ENCODE measurements at places on chromosomes 7 and 10.
A peak's percentile ranks its signal among the peaks of the same experiment; 100 is the strongest.

GRCh38 chr7:10703059-10703458 lies 270.6 kb upstream of the PHF14 start:
- no peak for DNase-seq

GRCh38 chr10:6023661-6024333 lies 38.4 kb downstream of the IL2RA start:
- DNase-seq, result no peak

DNA sequence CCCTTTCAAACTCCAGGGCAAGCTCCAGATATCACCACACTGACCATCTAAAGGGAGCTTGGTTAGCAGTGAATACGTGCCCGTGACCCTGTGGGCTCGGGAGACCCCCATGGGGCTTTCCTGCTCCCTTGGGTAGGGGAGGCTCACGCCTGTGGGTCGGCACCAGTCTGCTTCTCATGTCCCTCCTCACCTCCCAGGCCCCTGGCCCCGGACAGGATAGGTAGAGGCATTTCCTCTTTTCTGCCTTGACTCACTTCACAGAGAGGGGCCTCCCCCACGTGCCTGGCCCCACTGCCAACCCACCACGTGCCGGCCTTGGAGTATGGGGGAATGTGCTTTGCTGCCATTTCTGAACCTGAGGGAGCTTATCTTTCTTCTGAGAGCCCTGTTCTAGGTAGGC lies 131.3 kb upstream of the FAM20C start:
- no peak for DNase-seq

DNA sequence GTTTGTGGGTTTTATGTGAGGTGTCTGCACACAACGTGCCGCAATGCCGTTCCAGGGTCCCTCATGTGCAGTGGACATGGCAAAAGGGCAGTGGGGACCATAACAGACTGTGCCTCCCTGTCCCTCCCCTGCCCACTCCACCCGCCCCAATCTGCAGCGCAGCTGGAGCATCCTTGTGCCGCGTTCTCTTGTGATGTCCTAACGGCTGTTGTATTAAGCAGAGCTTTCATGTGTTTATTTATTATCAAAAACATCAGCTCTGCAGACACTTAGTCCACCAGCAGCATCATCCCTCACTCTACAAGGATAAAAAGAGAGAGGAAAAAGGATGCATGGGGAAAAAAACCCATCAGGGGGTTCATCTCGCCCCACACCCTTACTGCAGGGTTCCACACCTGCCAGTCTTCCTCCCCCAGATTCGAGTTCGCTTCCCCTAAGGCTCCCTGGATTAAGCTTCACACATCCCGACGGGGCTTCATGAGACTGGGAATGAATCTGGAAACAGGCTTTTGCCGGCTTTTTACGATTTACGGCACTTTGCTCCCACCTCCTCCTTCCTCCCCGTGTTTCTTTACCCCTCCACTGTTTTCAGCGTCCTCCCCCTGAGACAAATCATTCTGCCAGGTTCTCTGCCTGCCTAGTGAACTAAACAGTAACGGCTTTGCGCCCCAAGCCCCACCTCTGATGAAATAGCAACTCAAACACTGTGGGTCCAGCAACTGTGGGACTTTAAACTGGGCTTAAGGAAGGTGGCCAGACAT lies 301.4 kb downstream of the CAMK1D start:
- no peak for DNase-seq

DNA sequence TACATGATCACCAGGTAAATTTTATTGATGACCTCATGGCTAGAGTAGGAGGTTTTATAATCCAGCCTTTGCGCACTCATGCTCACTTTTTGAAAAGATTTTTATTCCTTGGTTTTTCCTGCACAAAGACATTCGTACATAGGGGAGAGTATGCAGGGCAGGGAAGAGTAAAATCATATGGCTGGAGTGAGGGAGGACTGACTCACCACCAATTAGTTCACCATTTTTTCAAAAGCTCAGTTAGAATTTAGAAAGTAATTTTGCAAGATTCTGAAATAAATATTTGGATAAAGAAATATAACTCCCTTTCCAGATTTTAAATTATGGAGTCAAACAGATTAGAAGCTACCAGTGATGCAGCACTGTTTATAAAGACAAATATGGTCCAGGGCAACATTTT lies 111.9 kb downstream of the SEMA3D start:
- no peak for DNase-seq

DNA sequence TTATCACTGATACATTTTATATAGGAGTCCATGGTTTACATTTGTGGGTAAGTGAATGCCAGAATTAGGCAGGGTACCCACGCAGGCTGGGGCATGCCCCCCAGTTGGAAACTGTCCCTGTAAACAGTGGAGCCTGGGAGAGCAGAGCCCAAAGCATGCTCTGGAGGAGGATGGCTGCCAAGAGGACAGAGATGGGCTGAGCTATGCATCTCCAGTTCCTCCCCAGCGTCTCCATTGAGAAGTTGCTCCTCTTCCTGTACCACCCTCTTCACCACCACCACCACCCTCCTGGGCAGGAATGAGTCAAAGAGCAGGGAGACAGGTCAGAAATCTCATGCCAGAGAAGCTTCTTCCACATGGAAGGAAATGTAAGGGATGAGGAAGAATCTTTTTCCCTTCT lies 67.7 kb upstream of the KMT2E start:
- no peak for DNase-seq

- DNase-seq, result no peak
These were observed 60.2 kb upstream of the PODXL start for GRCh38 chr7:131616487-131617200.

DNA sequence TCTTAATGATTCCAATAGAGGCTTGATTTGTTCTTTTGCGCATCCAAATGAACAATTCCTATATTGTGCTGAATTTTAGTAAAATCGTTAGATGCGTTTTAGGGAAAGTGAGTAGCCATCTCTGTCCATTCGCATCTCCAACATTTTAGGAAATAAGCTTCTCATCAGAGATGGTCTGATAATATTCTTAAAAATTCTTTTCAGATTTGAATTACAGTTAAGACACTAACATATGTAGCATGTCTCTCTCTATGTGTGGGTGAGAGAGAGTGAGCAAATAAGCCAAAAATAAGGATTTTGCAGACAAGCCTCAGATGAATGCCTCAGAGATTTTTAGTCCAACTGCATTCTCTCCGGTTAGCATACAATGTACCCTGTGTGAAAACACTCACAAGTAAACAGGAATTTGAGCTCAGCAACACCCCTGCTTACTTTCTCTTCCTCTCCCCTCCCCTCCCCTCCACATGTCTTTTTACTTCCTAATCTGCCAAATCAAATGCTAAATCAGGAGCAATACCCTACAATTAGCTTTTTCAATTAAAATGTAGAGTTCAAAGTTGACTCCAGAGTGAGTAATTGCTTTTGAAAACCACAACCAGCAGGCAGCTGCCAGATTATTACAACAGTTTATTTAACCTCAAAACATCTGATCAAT lies 354.4 kb downstream of the CRPPA start:
- no peak for DNase-seq

DNA sequence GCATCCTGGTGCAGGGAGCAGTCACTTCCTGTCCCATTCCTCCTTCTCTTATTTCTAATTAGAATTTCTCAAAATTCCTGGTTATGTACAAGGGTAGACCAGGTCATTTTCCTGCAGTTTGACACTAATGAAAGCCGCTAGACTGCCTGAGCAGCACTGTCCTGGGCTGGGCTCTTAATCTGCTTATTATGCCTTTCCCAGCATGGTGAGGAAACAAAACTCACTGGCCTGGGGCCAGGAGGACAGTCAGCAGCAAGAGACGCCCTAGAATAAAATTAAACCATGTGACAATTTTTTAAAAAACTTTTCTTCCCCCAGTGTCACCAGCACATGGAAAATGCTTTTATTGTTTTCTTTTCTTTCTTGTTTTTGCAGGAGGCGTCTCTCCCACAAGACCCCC lies 647.5 kb downstream of the TYW1 start:
- DNase-seq, result no peak

GRCh38 chr10:63554657-63555056 lies 33.5 kb downstream of the REEP3 start:
- peak; percentile 84 for DNase-seq

- DNase-seq, result no peak
These were observed 11.5 kb downstream of the PPIF start for GRCh38 chr10:79358811-79359210.

DNA sequence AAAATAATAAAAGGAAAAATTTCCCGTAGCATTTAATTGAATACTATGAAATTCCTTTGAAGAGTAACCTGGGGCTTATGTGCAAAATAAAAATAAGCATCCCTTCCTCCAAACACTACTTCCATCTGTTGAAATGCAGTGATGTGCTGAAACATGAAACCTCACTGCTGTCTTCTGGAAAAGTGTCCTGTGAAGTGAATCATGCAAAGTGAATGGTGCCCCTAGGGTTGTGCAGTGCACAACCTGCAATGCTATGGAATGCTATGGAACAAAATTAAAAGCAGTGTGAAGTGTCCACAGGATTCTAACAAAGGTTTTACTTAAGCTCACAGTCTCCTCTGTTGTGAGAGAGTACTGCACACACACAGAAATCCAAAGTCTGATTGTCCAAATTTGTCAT lies 480.9 kb downstream of the ETV1 start:
- no peak for DNase-seq

GRCh38 chr10:97013568-97013967 lies 172.2 kb downstream of the SLIT1 start:
- DNase-seq, result no peak

- DNase-seq, result no peak
These were observed 8.3 kb downstream of the AEBP1 start for GRCh38 chr7:44112231-44112996.

DNA sequence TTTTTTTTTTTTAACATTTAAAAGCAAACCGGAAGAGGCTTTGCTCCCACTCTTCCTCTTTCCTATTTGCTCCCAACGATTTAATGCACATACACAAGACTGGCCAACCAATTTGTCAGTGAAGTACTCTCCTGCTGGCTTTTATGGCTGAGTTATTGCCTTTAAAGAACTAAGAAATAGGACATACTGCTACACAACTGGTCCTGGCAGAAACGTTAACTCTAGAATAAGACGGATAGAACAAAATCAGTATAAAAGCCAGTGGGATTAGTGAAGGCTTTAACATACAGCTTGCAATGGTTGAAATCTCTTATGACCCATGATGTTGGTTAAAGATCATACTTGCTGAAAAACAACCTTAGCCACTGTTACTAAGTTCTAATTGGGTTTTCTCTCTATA lies 47.2 kb downstream of the PDE1C start:
- no peak for DNase-seq

DNA sequence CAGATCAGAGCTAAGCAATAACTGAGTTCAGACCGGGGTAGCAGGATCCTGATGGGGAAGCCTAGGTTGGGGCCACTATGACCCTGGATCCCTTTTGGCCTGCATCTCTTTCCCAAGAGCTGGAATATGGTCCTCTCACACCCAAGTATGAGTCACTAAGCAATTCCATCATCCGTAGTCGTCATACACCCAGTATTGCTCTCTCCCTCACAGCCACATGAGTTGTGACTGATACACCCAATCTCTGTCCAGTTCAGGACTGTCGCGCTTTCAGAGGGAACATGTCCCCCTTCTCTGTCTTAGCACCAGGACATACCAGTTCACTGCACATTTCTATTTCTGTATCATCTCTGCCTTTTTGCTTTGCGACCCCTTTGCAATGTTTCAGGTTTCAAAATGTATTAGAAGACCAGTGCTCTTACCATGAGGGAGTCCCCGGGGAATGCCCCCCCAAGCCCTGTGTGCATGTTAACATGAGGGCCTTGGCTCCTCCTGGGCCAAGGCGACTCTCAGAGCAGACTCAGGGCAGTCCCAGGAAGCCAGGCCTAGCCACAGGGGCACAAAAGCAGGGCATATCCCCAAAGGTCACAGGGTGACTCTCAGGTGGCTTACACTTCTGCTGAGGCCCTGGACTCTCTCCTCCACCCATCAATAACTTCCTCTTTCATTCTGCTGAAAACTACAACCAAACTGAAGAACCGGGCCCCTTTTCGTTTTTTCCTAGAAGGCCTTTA lies 75.3 kb upstream of the SAMD8 start:
- DNase-seq, result peak; percentile 38

GRCh38 chr7:147639751-147640150 lies 950.8 kb upstream of the C7orf33 start:
- no peak for DNase-seq

DNA sequence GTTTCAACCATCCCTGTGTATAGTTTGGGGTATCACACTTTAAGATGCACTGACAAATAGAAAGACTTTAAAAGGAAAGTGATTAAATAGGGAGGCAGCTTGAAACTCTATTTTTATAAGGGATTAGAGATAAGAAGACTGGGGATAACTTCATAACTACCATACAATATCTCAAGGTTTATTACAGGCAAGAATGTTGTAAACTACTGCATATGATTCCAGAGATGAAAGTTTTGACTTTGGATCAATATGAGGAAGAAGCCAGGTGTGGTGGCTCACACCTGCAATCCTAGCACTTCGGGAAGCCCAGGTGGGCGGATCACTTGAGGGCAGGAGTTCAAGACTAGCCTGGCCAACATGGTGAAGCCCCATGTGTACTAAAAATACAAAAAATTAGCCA lies 96.1 kb downstream of the DNAJC1 start:
- no peak for DNase-seq

DNA sequence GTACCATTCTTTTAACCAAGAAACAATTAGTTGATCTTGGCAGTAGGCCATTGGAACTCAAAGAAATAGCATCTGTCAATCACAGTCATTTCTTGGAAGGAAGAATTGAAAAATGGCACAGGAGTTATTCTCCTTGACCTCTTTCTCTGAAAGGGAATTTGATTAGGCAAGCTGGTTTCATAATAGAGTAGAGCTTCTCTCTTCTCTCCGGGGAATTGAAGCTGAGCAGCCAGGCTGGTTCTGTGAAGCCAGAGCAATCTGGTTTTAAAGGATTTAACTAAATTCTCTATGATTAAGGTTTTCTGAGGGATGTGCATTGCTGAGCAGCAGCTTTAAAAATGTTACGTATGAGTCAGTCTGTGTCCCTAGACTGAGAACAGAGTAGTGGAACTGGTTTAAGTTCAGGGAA lies 70.2 kb downstream of the AHCYL2 start:
- DNase-seq, result no peak

GRCh38 chr10:62084451-62084850 lies 183.0 kb downstream of the ARID5B start:
- no peak for DNase-seq

DNA sequence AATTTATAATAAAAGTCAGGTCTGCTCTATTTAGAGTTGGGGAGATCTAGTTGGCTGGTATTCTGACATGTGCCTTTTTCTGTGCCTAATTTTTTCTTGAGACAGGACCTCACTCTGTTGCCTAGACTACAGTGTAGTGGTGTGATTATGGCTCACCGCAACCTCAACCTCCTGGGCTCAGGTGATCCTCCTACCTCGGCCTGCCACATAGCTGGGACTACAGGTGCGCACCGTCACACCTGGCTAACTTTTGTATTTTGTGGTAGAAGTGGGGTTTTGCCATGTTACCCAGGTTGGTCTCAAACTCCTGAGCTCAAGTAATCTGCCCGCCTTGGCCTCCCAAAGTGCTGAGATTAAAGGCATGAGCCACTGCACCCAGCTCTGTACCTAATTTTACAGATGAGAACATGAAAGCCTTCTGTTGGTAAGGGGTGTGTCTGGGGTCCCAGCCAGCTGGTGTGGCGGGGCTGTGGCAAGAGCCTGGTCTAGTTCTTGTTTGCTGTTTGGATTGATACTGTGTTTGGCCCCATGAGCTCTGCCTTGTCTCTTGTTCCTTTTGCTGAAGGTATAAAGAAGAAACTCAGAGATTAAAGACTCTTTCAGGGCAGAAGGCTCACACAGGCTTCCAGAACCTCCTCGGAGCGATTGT lies 31.4 kb downstream of the POR start:
- no peak for DNase-seq
